ENCODE measurements at places on chromosomes 5 and 9.

- no peak for DNase-seq
Measured at GRCh38 chr9:7241694-7242093, 483.9 kb downstream of the KDM4C start.

- DNase-seq = no peak
Measured at GRCh38 chr9:3337515-3338225, 188.1 kb downstream of the RFX3 start.

DNA sequence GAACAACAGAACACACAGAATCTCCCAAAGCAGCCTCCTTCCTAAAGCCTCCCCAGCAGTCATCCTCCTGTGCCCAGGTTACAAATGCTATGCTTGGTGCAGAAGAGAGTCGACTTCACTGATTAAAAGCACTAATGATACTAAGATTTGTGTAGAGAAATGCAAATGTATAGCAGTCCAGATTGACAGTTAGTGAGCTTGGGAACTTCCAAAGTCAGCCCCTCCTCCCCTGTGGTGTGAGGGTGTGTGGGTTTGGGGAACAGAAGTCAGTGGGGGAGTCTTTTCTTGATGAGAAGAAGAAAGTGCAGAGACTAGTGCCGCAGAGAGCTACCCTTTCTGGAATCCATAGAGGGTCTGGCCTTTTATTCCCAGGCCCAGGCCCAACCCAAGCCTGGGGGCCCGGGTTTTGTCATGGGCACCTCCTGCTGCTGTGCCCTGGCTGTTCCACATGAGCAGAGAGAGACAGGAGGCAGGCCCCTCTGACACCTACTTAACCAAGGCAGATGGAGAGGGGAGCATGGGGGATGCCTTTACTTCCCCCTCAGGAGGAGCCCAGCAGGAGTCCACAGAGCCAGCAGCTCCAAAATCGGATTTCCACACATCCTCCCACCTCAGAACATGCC is 173.3 kb downstream of the DENND1A start:
- DNase-seq = no peak

DNA sequence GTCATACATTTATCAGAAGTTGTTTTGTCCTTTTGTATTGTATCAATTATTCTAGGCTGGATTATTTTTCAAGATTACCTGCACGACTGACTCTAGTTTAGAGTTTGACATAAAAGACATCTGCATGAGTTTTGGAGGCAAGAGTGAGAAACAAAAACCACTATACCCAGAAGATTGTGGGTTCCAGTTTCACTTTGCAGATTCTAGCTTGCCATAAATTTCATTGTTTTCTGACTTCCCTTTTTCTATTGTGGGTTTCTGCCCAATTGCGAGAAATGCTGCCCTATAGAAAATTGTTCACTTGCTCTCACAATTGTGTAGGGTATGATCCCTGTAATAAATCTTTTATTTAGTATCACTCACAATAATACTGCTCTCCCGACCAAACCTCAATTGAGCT is 1043.4 kb upstream of the CDH10 start:
- no peak for DNase-seq

DNA sequence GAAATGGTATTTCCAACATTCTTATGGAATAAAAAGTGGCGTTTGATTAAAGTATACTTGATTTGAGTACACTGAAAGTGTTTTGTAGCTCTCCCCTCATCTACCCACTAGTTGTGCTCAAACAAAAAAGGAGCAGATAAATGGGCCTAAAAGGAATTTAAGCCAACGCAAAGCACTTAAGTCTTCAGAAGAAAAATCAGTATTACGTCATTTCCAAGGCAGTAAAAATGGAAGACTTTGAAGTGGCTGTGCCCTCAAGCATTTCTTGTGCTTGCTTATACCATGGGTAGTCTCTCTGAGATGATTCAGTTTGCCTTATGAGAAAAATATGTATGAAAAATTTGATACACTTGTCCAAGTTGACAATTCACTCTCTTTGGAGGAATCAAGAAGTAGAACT is 279.9 kb upstream of the CD180 start:
- DNase-seq = no peak
